G401 (cell line): ENCODE measurements at places on chromosomes 2 and 18. TPM values are rescaled to one million over a fixed set of nuclear protein-coding genes. Genes with fewer than 3 reads are reported as not detected.

DNA sequence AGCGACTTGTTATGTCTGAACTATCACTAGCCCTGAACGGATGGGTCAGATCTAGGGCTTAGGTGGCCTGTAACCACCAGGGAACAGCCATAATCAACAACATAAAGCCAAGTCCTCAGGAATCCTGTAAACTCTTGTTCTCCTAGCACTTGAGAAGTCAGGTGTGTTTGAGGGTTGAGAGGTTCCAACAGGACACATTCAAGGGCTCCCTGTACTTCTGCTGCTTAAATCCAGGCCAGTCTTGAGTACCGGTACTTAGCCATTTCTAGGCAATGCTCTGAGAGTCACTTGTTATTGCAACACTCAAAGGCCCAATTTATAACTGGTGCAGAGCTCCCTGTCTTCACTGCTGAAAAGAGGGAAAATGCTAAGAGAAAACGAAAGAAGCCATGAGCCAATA, 21.6 kb upstream of the SLC40A1 start:
- DNase-seq: no peak

Gene REG1B
- not detected in 2 replicates for total RNA-seq

Gene GNLY
- total RNA-seq: not detected in 2 replicates

Gene ADD2
- 0.61 TPM in 1 of 2 replicates, not detected in the other for total RNA-seq

- DNase-seq: no peak
Observed at GRCh38 chr18:55465313-55465712, 122.7 kb downstream of the TCF4 start.

Gene GRB14
- 0.25 and 3.0 TPM in 2 replicates for total RNA-seq

DNA sequence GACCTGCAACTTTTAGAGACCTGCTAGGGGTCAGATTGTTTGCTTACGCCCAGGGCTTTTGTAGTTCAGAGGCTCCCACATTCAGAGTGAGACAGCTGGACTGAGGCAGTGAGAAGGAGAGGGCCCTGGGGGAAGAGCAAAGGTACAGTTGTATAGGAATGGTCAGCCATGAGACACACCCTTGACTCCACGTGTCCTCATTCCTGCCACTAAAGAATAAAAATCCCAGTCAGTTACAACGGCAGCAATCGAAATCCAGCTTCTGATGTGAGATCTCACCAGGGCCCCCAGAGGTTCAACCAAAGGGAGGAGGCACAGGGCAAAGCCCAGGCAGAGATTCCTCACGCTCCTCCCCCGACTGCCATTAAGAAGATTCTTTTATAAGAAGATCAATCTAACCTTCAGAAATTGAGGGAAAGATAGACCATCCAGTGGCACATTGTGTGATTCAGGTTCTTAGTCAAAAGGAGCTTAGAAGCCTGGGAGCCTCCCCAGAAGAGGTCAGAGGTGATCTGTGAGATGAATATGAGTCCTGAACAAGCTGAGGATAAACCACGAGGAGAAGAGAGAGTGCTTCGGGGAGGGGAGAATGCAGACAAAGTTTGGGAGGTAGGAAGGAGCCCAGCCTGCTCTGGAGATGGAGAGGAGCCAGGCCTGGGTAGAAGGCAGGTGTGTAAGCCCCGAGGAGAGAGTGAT, 317.0 kb downstream of the CYP26B1 start:
- no peak for DNase-seq

GRCh38 chr2:232352511-232353091, 25.9 kb upstream of the ALPP start:
- DNase-seq: no peak

DNA sequence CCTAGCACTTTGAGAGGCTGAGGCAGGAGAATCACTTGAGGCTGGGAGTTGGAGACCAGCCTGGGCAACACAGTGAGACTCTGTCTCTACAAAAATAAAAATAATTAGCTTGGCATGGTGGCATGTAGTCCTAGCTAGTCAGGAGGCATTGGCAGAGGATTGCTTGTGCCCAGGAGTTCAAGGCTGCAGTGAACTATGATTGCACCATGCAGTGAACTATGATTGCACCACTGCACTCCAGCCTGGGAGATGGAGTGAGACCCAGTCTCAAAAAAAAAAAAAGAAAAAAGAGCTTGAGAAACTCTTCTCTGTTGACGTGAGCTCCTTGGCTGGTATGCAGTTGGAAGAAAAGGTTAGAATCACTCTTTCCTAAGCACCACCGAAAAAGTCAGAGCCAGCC, 125.1 kb upstream of the TNP1 start:
- no peak for DNase-seq

DNA sequence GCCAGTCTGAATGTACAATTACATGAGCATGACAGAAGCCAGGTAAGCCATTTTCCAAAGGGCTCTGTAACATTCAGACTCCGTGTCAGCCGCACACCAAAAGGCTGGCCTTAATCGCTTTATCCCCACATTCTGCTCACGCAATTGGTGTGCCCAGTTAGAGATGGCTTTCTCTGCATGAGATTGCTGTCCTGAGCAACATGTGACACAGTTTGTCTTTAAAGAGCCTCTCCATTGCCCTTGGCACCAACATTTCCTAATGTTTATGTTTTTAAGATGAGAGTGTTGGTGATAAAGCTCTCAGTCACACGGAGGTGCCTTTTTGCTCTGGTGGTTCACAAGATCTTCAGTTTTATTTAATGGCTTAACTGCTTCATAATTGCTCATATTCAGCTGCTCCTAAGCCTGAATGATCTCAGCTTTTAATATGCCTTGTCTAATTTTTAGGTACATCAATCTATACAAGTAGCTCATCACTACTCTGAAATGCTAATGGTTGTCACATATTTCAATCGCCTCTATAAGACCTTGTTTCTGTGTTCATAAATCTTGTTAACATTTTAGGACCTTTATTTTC, 164.8 kb upstream of the ACVR2A start:
- DNase-seq: no peak

GRCh38 chr18:51630706-51631105, 433.2 kb upstream of the MEX3C start:
- DNase-seq: no peak

DNA sequence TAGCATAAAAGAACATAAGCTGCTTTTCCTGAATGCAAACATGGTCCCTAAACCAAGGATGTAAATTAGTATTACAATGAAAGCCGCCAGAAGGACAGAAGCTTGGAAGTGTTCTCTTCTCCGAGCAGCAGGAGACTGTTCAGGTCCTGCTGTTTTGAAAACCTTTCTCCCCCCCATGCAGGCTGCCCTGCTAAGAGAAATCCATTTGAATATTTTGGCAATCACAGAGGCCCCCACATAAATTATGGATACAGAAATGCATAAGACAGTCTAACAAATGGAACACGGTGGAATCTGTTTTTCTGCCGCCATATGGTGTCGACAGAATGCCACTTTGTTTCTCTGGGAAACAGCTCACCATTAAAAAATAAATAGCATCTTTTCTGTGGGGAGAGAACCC, 600.4 kb upstream of the KLHL29 start:
- DNase-seq: peak; percentile 97
